ENCODE measurements at places on chromosomes 4 and X.
A peak's percentile ranks its signal among the peaks of the same experiment; 100 is the strongest.

DNA sequence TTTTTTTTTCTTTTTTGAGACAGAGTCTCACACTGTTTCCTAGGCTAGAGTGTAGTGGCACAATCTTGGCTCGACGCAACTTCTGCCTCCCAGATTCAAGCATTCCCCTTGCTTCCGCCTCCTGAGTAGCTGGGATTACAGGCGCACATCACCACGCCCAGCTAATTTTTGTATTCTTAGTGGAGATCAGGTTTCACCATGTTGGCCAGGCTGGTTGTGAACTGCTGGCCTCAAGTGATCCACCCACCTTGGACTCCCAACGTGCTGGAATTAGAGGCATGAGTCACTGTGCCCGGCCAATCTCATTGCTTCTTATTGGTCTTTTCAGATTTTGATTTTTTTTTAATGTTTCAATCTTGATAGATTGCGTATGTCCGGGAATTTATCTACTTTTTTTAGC is 124.4 kb downstream of the NBDY start:
- DNase-seq, result no peak

DNA sequence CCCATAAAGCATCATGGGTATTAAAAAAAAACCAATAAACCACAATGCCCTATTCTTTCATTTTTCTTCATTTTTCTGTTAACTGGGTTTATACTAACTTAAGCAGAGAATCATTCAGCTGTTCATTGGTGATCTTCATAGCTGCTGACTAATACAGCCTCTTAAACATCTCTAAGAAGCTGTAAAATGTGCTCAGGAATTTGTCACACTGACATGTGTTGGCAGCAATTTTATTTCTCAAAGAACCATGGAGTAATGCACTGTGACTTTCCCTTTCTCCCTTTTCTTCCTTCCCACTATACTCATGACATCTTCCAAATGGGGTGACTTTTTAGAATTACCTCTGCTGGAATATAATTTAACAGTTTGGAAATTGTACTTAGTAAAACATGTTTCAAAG is 315.4 kb downstream of the ANTXR2 start:
- DNase-seq, result no peak

- DNase-seq, result no peak
Observed at GRCh38 chrX:150298841-150299551, 64.1 kb upstream of the MAMLD1 start.

- no peak for DNase-seq
Observed at GRCh38 chr4:61662362-61662761, 462.2 kb downstream of the ADGRL3 start.

DNA sequence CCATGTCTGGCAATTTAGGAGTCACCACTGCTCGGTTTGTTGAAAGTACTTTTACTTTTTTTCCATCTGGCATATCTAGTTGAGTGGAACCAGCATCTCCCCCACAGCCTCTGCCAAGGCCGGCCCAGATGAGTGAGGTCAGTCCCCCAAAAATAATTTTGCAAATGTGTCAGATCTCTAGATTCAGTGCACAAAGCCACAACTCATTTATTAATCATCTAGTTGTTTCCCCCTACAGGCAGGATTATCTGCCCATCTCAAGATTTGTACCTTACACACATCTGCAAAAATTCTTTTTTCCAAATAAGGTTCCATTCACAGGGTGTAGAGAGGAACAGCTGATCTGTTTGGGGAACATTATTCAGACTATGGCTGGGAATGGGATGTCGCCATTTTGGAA is 174.0 kb upstream of the MXRA5 start:
- DNase-seq, result no peak

GRCh38 chr4:69910016-69910782 is 20.7 kb upstream of the CSN1S1 start:
- no peak for DNase-seq

DNA sequence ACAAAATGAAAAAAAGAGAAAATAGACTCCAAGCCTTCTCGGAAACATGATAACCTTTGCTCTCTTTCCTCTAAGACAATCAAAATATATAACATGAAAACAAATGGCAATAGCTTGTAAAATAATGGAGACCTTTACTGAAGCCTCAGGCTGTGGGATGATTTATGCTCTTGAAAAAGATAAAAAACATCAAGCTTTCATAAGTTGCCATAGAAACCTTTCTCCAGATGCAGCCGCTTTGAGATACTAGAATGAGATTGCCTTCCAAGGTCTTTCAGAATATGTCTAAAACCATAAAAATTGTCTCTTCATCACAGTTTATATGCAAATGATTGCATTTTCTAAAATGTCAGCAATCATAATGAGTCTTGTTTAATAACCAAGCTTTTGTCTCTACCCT is 31.6 kb downstream of the MAOB start:
- no peak for DNase-seq

DNA sequence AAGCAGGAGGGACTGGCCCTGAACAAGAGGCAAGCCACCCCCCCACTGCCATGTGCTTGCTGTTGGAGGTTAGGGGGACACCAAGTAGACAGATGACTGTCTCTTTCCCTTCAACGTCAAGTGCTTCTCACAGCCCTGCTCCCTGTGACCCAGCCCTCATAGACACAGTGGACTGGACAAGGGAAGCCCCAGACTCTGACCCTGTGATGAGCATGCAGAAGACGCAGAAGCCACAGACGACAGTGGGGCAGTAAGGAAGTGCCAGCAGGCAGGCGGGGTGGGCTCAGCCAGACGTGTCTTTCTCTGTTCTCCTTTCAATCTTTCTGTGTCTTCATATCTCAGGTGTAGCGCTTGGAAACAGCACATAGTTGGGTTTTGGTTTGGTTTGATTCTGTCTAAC is 2.4 kb upstream of the L1CAM start:
- peak; percentile 77 for DNase-seq

GRCh38 chr4:167101035-167101434 is 133.3 kb downstream of the SPOCK3 start:
- DNase-seq, result no peak

GRCh38 chr4:152095701-152096070 is 334.9 kb upstream of the GATB start:
- no peak for DNase-seq

GRCh38 chr4:124943938-124944337 is 231.4 kb upstream of the ANKRD50 start:
- DNase-seq, result no peak

DNA sequence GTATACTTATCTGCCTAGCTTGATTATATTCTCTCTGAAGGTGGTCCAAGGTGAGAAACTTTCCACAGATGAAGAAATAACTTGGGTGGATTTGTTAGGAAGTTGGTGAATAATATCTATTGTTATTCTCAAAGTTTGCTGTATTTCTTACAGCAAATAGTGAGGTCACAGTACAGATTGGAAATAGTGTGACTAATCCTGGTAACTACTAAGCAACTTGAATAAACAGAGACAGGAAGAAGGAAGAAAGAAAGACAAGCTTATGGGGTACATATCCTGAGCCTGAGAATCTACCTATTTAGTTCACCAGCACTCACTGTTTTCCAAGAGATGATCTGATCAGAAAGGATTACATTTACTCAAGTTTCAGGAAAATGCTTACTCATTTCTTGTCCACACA is 1416.1 kb downstream of the RPA4 start:
- no peak for DNase-seq

DNA sequence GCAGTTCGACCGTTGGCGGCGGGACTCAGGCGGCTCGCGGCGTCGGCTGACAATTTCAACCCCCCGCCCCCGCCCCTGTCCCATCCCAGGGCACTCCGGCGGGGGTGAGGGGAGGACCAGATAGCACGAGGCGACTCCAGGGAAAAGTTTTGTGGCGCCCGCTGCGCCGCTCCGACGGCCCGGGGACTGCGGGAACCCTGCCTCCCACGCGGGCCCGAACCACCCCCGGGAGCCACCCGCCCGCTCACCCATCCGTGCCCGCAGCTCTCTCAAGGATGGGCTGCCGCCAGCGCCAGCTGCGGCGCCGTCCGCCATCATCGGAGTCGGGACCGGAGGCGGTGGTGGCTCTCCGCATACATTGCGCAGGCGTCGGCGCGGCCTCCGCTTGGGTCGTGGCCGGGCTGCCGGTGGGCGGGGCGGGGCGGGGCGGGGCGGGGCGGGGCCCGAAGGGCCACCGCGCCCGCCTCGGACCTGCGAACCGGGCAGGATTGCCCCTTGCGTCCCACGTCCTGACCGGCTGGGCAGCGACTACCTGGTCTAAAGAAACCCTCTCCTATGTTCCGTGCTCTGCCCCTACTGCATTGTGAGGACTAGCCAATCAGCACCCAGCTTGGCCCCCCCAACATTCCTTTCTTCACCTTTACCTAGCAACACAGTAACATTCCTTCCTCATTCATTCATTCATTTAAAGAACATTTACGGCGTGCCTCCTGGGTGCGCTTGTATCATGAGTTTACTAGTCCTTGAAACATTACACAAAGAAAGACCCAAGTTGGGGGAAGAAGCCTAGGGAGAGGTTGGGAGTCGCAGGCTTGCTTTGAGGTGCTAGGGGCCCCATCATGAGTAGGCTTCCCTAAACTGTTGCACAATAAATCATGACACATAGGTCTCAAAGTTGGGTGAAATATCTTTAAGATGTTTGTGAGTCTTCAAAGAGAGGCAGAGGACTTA is at the start of gene MAP7D3:
Gene MAP7D3, minus strand, starts transcription at position 360 of the 951 bp plus-strand sequence. Its CDS starts 42 bp downstream, at position 318.
- peak; percentile 70 for DNase-seq

DNA sequence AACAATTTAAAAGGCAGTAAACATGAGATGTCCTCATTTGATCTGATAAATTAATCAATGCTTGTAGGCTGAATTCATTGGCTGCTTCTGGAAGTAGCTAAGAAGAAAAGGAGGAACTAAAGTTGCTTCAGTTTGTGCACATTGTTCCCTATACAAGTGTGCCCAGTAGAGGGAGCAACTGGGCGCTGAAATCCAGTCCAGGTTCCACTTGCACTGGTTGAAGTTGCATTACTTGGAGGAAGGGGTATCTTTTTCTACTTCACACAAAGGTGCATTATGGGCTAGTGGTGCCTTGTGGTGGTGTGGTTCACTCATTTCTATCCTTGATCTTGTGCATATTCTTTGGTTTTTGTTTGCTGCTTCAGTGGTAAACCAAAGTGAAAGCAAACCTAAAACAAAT is 67.9 kb upstream of the SOX3 start:
- DNase-seq, result no peak

DNA sequence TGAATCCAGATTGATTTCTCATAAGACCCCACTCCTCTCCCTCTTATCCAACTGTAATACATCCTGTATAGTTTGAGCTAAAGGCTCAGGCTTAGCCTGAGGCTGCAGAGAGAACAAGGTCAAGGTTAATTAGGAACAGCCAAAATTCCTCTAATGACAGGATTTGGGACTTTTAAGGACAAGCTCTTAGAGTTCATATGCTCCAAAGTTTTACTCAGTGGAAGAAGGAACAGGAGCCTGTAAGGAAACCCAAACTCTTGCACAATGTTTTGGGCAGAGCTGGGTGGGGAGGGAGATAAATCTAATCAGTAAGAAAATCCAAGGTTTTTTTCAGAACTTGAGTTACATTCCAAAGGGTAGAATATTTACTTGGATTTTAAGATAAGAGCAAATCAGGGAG is 238.8 kb downstream of the QDPR start:
- DNase-seq, result no peak
